ENCODE measurements at places on chromosomes 3 and 15. TPM values are rescaled to one million over a fixed set of nuclear protein-coding genes. Genes with fewer than 3 reads are reported as not detected.

Gene OXSM
- total RNA-seq = 16.0 TPM

Gene MAN2C1
- 59.1 TPM for total RNA-seq

Gene SH2D7
- total RNA-seq = not detected

Gene PTX3
- 5.4 TPM for total RNA-seq

- DNase-seq = no peak
Observed at GRCh38 chr3:15099364-15100098, 583 bp upstream of the RBSN start.

- no peak for DNase-seq
Observed at GRCh38 chr15:81311752-81312464, 12.0 kb downstream of the STARD5 start.

GRCh38 chr15:77739591-77740378 is 107.1 kb upstream of the LINGO1 start:
- DNase-seq = no peak

DNA sequence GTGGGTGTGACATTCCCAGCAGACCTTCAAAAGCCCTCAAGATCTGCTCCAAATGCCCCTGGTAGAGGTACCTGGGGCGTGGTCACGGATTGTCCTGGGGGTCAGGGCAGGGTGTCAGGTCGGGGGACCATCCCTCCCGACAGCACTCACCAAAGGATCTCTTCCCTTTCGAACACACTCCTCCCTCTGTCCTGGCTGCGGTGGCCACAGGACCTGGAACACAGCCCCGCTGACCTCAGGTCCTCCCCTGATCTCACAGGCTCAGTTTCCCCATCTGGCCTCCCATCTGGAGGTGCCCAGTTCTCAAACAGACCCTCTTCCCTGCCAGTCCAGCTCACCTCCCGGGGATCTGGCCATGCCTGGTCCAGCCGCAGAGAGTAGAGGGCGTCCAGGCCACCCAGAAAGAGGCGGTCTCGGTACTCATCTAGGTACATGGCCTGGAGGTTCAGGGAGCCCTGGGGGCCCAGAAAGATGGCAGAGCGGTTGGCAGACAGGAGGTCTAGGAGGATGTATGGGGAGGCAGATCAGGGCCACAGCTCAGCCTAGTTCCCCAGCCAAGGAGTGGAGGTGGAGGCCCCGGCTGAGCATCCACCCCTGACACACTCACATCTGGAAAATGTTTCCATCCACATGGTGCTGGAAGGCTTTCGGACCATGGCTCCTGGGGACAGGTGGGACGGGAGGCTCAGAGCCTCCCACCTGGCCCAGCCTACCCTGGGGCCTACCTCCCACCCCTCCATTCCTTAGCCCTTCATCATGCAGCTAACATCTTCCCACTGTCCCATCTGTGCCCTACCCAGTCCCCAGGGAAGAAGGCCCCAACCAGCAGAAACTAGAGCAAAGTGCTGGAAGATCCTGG is 2.3 kb downstream of the SEMA3G start:
- DNase-seq = no peak

DNA sequence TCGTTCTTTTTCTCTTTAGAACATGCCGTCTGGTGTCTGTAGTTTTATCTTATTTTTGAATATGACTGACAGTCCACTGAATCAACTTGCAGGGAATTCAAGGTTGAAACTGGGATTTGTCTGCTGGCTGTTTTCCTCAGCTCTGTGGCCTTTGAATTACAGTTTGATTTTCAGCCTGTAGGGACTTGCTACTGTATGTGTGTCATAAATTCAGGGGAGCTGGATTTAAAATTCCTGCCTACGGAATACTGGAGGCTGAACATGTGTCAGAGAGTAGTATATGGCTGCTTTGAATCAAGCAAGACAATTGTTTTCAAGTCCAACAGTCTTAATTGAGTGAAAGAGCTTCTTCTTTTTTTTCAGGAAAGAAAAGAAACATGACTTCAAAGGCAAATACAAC is 33.9 kb downstream of the RARB start:
- no peak for DNase-seq

GRCh38 chr15:80252121-80252518 is at the start of gene CTXND1:
CTXND1 (minus strand) TSS chr15:80252213; CDS start chr15:80201949, 50,264 bp downstream.
- DNase-seq = no peak

GRCh38 chr3:126456211-126456610 is 19.5 kb downstream of the ZXDC start:
- no peak for DNase-seq

DNA sequence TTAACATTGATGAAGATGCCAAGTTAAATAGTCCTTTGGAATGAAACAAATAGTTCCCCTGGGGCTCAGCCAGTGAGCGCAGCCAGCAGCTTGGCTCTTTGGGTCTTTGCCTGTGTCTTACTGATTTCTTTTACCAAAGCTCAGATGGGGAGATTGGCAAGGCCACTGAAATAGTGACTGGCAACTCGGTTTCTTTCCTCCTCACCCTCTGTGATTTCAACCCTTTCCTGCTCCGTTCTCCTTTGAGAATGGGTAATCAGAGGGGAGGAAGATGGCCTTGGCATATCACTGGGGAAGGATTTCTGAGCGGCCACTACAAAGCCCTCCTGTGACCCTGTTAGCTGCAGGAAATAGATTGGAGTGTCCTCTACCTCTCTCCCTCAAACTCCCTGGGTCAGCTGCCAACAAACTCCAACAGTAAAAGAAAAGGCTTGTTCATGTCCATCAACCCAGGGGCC is 337.1 kb upstream of the LRRFIP2 start:
- DNase-seq = peak; percentile 8

DNA sequence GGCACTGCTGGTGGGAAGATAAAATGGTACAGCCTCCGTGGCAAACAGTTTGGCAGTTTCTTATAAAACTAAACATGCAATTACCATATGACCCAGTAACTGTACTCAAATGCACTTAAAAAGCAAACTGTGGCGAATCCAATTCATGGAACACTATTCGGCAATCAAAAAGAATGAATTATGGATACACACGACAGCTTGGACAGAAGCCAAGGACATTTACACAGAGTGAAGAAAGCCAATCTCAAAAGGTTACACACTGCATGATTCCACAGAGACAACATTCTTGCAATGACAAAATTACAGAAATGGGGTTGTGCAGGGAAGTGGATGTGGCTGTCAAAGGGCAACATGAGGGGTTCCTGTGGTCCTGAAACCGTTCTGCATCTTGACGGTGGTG is 122.1 kb upstream of the IQSEC1 start:
- no peak for DNase-seq

DNA sequence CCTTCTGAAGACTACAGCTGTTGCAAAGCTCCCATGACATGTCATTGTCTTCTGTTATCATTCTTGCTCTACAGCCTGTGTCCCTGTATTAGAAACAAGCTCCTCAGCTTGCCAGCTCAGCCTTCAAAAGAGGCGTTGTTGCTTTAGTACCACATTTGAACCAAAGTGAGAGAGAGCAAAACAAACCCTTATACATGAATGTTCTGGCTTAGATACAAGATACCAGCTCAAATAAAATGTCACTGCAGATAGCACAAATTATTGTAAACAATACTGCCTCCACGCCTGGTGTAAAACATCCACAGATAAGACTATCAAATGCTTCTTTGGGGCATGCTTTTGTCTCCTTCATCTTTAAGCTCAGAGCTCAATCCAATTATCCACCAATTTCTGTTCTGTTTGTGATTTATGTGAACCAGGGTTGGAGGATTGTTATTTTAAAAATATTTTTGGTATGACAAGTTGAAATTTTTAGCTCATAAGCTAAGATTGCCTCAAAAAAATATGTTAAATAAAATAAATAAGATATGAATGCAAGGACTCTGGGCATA is 403.6 kb upstream of the CDIN1 start:
- no peak for DNase-seq

DNA sequence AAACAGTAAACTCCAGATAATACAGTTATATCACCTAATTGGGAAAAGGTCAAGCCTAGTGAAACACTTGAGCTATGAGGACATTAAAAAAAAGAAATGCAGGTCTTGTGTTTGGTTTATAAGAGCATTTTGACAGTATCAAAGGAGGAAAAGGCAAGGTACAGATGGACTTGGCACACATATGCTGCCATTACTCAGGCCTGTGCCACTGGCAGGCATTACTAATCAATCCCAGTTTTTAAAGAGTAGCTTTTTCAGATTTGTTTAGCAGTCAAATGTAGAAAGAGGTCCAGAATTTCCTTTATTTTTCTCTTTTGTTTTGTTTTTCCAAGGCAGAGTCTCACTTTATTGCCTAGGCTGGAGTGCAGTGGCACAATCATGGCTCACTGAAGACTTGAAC is 38.9 kb downstream of the MDFIC2 start:
- DNase-seq = no peak

Data from G401 (cell line).